ENCODE measurements at places on chromosomes 4 and X.

DNA sequence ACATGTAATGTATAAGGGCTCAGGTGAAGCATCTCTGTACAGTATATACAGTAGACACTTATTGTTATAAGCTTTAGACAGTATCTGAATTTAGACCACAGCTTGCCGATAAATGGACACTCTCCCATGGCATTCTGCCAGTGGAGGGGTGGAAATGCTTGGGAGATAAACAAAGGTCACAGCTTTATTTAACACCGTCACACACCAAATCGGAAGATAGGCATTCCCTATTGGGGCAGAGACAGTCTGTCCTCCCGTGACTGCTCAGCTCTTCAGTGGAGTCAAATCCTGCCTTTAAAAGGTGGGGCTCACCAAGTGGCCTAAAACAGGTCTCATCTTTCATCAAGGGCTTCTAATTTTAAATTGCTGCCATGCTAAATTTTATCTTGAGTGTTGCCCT lies 178.8 kb downstream of the CAMK2D start:
- DNase-seq = no peak

GRCh38 chrX:145817331-145818185 lies at the start of gene SLITRK2:
SLITRK2 (plus strand) TSS chrX:145817829; CDS start chrX:145822426, 4,597 bp downstream.
- peak; percentile 36 for DNase-seq

DNA sequence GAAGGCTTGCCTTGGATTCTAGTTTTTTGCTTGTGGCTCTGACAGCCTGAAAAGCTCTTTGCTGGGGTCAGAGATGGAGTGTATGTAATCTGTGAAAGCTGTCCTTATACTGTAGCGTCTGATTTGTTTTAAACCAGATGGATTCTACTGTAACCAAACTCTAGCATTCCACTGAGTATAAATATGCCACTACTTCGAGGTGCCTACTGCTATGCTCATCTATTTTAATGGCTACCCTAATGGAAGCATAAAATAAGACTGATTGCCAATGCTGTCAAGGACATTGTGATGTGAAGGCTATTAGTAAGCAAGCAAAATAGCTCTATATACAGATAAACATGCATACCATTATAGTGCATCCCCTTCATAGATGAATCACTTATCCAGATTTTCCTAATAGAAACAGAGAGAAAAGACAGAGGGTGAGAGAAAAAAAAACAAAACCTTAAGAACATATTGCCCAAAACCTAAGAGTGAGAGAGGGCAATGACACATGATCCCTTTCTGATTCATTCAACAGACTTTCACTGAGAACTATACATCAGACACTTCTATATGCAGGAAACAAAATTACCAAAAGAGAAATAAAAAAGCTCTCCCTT lies 1025.8 kb upstream of the LCORL start:
- no peak for DNase-seq

- DNase-seq = no peak
These were observed 1.7 kb downstream of the SEC31A start for GRCh38 chr4:82889287-82889686.

DNA sequence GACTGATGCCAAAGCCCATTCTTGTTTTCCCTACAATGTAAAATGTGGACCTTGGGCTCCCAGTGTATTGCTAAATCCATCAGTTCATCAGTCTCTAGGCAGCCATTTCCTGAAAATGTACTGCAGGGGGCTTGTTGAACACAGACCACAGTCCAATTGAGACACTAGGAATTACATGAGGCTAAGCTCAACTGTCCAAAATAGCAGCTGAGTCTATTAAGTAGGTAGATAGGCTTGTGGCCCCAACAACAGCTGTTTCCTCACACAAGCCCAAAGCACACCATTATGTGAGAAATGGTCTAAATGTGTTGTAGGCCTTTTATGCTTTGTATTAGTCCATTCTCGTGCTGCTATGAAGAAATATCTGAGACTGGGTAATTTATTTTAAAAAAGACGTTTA lies 60.0 kb upstream of the PAK3 start:
- no peak for DNase-seq

- DNase-seq = peak; percentile 45
These were observed 708 bp downstream of the ARAP2 start for GRCh38 chr4:36243355-36244256.

GRCh38 chrX:75989806-75990590 lies 182.9 kb upstream of the PBDC1 start:
- no peak for DNase-seq

GRCh38 chr4:173415092-173415491 lies 16.2 kb upstream of the SCRG1 start:
- DNase-seq = no peak

DNA sequence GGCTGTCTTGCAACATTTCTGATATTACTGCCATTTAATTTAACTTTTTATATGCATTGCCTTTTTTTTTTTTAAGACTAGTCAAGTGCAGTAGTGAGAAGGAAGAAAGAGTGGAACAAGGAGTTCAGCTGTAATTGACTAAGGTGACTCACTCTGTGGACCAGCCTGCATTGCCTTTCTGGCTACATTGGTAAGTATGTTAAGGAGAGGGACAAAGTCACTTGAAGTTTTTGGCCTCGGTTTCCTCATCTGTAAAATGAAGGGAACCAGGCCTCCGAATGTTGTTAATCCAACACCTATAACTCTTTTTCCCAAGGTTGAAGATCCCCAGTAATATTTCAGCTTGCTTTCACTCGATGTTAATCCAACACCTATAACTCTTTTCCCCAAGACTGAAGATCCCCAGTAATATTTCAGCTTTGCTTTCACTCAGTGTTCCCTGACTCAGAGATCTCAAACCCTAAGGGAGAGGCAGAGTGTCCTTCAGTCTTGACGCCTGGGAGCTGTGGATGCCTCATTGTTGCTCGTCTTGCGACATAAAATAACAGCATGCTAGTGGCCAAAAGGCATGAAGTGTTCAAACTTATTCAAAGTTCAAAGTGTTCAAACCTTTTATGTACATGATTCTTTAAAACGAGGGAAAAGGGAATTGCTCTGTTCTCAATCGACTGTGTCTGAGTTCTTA lies 102.0 kb downstream of the SORBS2 start:
- DNase-seq = no peak

GRCh38 chr4:183402771-183403170 lies 41.7 kb upstream of the CDKN2AIP start:
- no peak for DNase-seq

DNA sequence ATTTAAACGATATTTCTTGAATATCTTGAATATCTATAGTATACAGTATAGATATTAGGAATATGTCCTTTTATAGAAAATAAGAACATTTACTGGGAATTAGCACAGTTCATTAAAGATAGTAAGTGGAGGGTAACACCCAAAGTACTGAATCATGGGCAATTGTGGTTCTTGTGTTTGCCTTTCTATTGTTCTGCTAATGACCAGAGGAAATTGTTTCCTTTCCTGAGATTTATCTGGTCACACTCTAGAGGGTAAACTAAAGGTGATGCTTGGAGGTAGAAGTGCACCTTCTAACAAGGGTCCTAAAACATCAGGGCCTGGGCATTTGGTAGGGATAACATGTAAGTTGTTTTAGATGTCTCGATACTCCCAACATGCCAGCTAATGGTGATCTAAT lies 241.3 kb upstream of the SFRP2 start:
- no peak for DNase-seq

DNA sequence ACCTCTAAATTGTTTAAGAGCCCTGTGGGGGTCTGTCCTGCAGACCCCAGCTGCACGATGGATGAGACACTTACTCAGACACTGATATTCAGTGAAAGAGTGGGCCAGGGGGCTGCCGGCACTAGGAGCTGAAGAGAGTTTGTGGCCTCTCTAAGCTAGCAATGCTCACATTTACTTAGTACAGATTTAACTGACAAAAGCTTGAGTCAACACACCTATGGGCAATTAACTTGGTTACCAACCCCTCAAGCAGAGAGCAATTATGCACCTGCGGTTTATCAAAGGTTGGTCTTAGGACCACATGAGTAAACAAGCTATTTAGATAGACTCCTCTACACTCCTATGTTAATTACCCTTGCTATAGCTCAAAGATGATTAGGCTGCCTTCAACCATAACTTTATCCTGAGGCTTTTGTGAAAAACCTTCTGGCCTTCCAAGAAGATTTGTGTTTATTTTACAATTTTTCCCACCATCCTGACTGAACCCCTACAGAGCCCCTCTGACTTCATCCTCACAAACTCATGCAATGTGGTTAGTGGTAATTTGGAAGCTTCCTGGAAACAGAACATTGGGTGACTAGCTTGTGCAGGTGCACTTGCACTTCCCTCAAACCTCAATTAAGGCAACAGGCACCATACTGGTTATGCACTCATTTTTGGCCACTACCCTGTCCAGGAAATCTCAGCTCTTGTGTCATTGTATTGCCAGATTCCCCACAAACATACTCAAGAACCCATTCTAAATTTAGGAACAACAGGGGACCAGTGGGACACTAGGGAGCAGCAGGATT lies 234.4 kb upstream of the ITM2A start:
- DNase-seq = no peak

- DNase-seq = no peak
These were observed 37.9 kb upstream of the RAP2C start for GRCh38 chrX:132257116-132257515.

DNA sequence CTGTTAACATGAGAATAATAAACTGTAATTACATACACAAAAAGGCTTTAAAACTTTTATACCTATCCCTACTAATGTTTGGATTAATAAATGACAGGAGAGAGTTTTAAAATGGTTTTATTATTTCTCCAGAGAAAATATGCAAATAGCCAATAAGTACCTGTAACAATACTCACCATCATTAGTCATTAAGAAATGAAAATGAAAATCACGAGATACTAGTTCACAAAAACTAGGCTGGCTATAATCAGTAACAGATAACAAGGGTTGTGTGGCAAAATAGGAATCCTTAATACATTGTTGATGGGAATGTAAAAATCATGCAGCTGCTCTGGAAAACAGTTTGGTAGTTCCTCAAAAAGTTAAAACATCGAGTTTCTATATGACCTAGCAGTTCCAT lies 25.2 kb upstream of the AP1AR start:
- DNase-seq = no peak

DNA sequence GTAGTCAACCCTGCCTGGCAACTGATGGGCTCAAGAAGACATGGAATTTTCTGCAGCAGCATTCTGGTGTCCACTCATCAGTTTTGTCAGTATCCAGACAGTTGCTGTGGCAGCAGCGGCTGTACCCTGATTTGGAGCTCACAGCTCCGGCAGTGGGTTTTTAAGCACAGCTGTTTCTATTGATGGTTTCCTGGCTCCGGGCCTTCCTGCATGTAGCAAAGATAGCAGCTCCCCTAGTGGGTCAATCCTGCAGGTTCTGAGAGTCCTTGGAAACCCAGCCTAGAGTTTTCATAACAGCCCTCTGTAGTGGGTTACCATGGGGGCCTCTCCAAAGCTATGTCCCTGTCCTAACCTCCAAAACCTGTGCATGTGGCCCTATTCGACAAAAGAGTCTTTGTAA lies 84.0 kb upstream of the ATP6AP2 start:
- DNase-seq = peak; percentile 14

DNA sequence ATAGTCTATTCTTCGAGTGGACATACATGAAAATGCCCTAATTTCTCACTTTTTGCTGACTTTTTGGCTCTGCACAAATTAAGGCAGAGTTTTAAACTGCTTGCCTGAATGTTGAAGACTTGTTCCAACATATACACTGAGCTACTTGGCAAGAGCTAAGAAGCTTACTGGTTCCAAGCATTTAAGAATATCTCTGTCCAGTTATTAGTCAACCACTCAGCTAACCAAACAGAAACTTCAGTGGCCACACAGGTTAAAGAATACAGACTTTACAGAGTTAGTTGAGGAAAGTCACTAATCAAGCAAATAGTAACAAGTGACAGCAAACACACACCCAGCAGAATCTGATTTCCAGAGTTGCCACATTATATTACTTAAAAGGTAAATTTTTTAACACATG lies 35.5 kb downstream of the AMER1 start:
- DNase-seq = no peak

- no peak for DNase-seq
These were observed 12.8 kb upstream of the NSUN7 start for GRCh38 chr4:40736910-40737309.

DNA sequence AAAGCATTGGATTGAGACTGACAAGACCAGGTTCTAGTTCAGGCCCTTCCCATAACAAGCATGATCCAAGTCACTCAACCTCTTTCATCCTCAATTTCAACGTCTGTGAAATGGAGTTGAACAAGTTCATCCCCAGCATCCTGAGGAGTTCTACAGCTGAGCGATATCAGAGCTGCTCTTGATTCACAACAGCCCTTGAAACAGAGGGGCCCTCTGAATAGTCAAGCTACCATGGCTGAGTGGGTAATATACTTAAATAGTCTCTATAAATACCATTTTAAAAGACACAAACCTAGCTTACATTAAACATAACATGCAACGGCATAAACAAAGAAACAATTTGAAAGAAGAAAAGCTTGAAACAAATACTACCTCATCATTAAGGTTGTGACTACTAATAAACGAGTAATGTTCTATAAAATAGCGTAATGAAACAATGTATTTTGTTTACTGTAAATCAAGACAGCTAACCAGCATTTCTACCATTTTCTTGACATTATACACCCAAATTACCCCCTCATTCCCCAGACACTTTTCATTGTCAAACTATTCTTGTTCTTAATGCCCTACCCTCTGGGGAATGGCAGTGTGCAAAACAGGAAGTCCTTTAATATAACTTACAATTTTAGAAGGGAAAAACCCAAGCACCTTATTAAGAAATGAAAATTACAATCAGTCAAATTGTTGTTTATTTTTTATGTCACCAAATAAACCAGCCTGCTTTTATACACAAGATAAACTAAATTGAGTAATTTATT lies 202.3 kb downstream of the PARM1 start:
- no peak for DNase-seq

DNA sequence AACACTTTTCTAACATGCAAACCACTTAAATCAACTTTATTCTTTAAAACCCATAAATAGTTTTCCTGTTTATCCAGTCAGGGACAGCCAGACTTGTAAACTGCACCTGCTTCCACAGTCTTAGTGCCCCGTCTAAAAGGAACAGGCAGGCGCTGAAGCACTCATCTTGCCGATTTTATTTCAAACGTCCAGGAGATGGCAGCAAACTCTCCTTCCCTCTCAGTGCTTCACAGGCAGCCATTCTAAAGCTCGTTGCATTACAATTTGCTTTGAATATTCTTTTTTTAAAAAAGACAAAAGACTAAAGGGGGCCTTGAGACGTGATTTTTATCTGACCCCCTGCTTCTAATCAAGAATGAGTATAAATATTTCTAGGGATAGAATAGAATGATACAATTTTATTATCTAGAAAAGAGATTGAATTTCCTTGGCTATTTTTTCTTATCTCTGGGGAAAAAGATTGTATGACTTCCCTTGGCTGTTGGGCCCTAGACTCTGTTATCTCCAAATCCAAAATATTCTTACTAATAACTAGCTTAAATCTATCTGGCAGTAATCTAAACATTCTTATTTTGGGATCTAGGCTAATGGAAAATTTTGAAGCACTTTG lies 93.6 kb upstream of the MYOZ2 start:
- DNase-seq = peak; percentile 33

GRCh38 chr4:105544520-105545286 lies 7.7 kb upstream of the ARHGEF38 start:
- DNase-seq = no peak

GRCh38 chr4:52627876-52628275 lies 31.2 kb downstream of the USP46 start:
- no peak for DNase-seq

- DNase-seq = no peak
These were observed 89.3 kb downstream of the GPR143 start for GRCh38 chrX:9676306-9676705.

Data from glutamatergic neuron (in vitro differentiated cells).